Thyroid gland (tissue), 4 donors: ENCODE measurements at places on chromosomes 2 and 18. TPM values are rescaled to one million over a fixed set of nuclear protein-coding genes. Genes with fewer than 3 reads are reported as not detected.

GRCh38 chr18:31610286-31611205, 18.9 kb downstream of the TTR start:
- no peaks in the 10 kb centered on the region for H3K36me3 ChIP-seq
- no peak for DNase-seq
- no peaks in the 10 kb centered on the region for H3K27me3 ChIP-seq
- H3K27ac ChIP-seq: no peak overlapping the region
- H3K4me3 ChIP-seq: no peak overlapping the region

DNA sequence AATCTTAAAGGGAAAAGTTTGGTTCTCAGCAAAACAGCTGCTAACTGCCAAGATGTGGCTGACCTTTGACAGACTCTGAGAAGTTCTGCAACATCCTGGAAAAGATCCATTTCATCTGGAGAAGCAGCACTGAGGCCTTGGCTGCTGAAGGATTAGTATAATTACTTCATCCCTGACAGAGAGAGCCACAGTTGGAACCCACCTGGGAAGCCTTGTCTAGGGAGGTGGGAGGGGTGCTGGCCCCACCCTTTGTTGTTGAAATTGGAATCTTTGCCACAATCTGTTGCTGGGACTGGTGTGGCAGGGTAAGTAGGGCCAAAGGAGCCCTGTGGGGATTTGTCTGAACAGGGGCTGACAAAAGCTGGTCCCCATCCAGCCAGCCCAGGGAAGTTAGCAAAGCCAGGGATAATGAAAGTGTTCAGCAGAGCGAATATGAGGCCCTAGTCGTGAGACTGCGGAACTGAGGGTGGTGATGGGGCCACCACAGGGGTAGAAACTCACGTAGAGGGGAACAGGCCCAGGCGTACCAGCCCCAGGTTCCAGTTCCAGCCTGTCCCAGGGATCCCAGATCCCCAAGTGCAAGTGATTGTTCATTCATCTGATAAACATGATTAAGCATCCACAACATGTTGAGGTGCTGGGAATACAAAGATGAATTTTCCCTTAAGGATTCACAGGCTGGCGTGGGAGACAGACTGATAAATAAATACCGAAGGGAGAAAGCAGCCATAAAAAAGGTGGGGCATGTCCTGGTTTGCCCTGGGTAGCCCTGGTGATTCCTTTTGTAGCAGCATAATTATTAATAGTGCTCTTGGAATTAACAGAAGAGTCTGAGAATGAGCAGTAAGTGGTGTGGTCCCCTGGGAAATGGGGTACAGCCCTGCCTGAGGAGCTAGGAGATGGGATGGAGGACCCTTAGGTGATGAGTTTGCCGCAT, 60.0 kb downstream of the MYO1B start:
- H3K27me3 ChIP-seq: no peaks in the 10 kb centered on the region
- no peaks in the 10 kb centered on the region for H3K36me3 ChIP-seq
- H3K27ac ChIP-seq: no peak overlapping the region
- peaks cover 33% of the 10 kb centered on the region for H3K4me1 ChIP-seq
- no peak overlapping the region for H3K4me3 ChIP-seq
- DNase-seq: no peak

GRCh38 chr18:79283929-79284328, 111.8 kb upstream of the NFATC1 start:
- no peak for DNase-seq
- H3K4me1 ChIP-seq: no peaks in the 10 kb centered on the region
- H3K36me3 ChIP-seq: peaks cover 2% of the 10 kb centered on the region
- no peaks in the 10 kb centered on the region for H3K27me3 ChIP-seq
- no peak overlapping the region for H3K4me3 ChIP-seq
- H3K27ac ChIP-seq: no peak overlapping the region

DNA sequence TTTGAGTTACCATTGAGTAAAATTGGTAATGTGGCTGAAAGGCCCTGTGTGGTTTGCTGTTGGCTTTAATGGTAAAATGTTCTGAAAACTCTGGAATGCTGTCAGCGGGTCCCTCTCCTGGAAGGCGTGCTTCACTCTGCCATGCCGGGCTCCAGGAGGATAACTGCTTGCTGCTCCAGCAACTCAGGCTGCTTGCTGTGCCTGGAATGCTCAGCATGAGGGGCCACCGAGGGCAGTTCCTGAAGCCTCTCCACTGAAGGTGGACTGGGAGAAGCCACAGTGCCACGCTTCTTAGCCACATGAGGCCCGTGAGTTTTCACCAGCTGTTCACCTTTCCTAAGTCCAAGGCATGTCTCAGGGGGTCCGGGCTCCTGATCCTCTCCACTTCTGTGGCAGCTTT, 90.4 kb upstream of the FAM110C start:
- peaks cover 3% of the 10 kb centered on the region for H3K27me3 ChIP-seq
- H3K4me1 ChIP-seq: no peaks in the 10 kb centered on the region
- DNase-seq: no peak

DNA sequence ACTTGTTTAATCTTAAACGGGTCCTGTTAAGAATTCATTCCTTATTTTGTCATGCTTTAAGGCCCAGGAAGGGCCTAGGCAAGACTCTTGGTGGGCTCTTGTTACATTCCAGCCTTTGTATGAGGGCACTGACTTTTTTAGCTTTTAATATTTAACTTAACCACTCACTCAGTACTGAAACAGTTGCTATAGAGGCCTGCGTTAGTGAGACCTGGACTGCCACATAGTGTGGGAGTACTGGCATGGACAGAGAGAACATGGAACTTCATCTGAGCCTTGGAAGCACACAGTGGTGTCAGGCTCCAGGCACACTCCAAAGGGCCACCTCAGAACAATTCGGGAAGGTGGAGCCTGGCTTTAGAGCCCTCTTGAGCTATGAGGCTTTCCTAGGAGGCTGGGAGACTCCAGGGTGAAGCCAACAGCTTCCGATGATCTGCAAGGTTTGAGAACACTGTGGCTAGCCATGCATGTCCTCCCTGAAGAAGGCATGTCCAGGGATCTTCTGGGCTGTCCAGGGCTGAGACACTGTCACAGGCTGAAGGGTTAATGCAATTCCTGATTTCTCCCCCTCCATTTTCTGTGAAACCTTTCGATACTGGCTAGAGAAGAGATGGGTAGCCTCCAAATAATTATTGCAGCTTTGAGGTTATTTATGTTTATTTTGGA, 155.4 kb upstream of the ACAA2 start:
- no peaks in the 10 kb centered on the region for H3K36me3 ChIP-seq
- H3K4me1 ChIP-seq: no peaks in the 10 kb centered on the region
- no peak for DNase-seq
- no peak overlapping the region for H3K4me3 ChIP-seq

GRCh38 chr2:9311488-9311887, 104.9 kb downstream of the ASAP2 start:
- H3K27me3 ChIP-seq: no peaks in the 10 kb centered on the region
- H3K36me3 ChIP-seq: no peaks in the 10 kb centered on the region
- H3K27ac ChIP-seq: peak overlapping the region; percentile 84

DNA sequence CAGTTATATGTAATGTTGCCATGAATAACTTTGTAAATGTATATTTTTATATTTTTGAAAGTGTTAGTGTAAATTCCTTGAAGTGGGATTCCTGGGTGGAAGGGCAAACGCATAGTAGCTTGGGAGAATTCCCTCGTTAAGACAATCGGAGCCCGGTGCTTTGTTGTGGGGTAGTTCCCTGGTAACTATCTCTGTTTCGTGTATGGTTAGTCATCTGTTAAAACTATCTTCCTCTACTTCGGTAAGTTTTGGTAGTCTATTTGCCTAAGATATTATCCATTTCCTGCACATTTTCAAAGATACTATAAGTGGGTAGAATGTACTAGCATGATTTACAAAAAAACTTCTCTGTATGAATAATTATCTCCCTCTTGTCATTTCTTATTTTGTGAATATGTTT, 113.8 kb upstream of the NRXN1 start:
- H3K4me3 ChIP-seq: no peak overlapping the region
- no peak overlapping the region for H3K27ac ChIP-seq
- H3K4me1 ChIP-seq: no peaks in the 10 kb centered on the region
- H3K27me3 ChIP-seq: no peaks in the 10 kb centered on the region
- no peaks in the 10 kb centered on the region for H3K36me3 ChIP-seq
- DNase-seq: no peak

DNA sequence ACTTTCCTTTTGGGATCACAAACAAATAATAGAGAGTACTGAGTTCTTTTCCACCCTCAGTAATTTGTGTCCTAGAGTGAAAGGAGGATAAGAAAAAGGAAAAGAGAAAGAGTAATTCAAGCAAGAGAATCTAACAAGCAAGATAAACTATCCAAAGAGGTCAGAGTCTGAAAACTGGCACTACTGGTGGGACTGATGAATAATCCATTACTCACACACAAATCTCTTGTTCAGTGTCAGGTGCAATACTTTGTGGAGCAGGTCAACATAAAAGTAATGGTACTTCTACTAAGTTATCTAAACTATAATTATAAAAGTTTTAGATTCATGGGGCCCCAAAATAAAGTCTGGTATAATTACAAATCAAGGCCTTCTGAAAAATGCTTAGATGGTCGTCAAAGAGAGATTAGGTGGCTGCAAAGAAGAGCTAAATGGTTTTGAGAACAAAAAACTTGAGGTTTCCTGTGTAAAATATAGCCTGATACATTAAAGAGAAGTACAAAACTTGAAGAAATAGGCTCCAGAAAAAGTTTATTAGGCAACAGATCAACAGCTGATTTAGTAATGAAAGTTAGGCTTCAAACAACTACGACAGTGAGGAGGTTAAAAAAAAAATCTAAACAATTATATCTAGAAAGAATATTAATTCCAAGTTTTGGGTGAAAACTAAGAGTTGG, 109.4 kb downstream of the BAZ2B start:
- no peak overlapping the region for H3K27ac ChIP-seq
- H3K4me1 ChIP-seq: peaks cover 5% of the 10 kb centered on the region
- DNase-seq: no peak
- no peaks in the 10 kb centered on the region for H3K27me3 ChIP-seq
- H3K4me3 ChIP-seq: no peak overlapping the region
- H3K36me3 ChIP-seq: no peaks in the 10 kb centered on the region

DNA sequence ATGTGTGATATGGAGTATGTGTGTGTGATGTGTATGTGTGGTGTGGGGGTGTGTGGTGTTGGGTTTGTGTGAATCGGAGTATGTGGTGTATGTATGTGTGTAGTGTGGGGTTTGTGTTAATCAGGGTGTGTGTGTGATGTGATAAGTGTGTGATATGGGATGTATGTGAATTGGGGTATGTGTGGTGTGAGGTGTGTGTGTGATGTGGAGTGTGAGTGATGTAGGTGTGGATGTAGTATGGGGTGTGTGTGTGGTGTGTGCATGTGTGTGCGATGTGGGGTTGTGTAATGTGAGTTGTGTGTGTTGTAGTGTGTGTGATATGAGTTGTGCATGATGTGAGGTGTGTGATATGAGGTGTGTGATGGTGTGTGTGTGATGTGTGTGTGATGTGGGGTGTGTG, 54.4 kb downstream of the TWIST2 start:
- H3K36me3 ChIP-seq: no peaks in the 10 kb centered on the region
- DNase-seq: no peak
- H3K4me1 ChIP-seq: no peaks in the 10 kb centered on the region
- no peak overlapping the region for H3K4me3 ChIP-seq

DNA sequence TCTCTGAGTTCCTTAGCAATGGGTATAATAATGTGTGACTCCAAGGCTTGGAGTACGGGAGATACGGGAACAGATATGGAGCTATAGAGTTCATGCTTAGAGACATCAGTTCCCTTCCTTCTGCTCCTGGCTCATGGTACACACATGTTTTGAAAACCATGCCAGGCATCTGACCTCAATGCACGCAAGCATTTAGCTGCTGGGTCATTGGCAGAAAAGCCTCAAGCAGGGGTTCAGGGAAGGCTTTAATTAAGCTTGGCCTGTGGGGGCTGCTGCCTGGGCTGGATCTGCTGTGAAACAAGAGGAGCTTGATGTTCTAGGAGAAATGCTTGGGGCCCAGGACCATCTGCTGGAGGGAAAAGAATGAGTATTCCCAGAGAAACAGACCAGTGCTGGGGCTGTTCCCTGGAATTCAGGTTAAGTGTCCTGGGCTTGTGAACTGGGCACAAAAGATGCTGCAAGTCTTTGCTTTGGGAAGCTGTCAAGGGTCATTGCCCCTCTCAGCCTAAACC, 3.2 kb downstream of the ALLC start:
- no peaks in the 10 kb centered on the region for H3K27me3 ChIP-seq
- no peaks in the 10 kb centered on the region for H3K36me3 ChIP-seq

- H3K4me3 ChIP-seq: no peak overlapping the region
- no peak for DNase-seq
- H3K27me3 ChIP-seq: no peaks in the 10 kb centered on the region
Observed at GRCh38 chr2:208441951-208442350, 35.4 kb downstream of the PTH2R start.

GRCh38 chr18:26893996-26894395, 28.5 kb upstream of the AQP4 start:
- no peak overlapping the region for H3K27ac ChIP-seq
- no peaks in the 10 kb centered on the region for H3K36me3 ChIP-seq
- H3K4me3 ChIP-seq: no peak overlapping the region
- no peak for DNase-seq
- no peaks in the 10 kb centered on the region for H3K27me3 ChIP-seq

GRCh38 chr18:44943311-44943881, 262.7 kb downstream of the SETBP1 start:
- H3K4me1 ChIP-seq: peaks cover 27% of the 10 kb centered on the region
- H3K27ac ChIP-seq: peak overlapping the region; percentile 56

- H3K27ac ChIP-seq: no peak overlapping the region
- H3K4me1 ChIP-seq: no peaks in the 10 kb centered on the region
- DNase-seq: no peak
- no peaks in the 10 kb centered on the region for H3K36me3 ChIP-seq
- no peak overlapping the region for H3K4me3 ChIP-seq
- H3K27me3 ChIP-seq: no peaks in the 10 kb centered on the region
Observed at GRCh38 chr2:143994961-143995360, 525.0 kb downstream of the ZEB2 start.

GRCh38 chr2:45681675-45682074, 30.2 kb downstream of the PRKCE start:
- H3K27me3 ChIP-seq: no peaks in the 10 kb centered on the region
- H3K36me3 ChIP-seq: no peaks in the 10 kb centered on the region
- no peak overlapping the region for H3K4me3 ChIP-seq

GRCh38 chr18:13562494-13563029, 163.8 kb downstream of the FAM210A start:
- peak overlapping the region; percentile 65 for H3K27ac ChIP-seq
- H3K27me3 ChIP-seq: no peaks in the 10 kb centered on the region
- peaks cover 59% of the 10 kb centered on the region for H3K4me1 ChIP-seq

DNA sequence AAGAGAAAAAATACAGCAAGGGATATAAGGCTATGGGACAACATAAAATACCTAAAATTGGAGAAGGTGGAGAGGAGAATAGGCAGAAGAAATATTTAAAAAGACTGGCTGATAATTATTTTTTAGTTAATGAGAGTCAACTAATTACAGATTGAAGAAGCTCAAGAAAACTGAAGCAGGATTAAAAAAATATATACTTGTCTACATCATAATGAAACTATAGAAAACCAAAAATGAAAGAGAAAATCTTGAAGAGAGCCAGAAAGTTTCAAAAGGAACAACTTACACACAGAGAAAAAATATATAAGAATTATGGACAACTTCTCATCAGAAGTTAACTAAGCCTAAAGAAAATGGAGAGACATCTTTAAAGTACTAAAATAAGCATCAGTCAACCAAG, 62.9 kb upstream of the APCDD1 start:
- H3K27ac ChIP-seq: no peak overlapping the region
- H3K4me1 ChIP-seq: no peaks in the 10 kb centered on the region
- no peaks in the 10 kb centered on the region for H3K27me3 ChIP-seq
- H3K36me3 ChIP-seq: no peaks in the 10 kb centered on the region
- no peak for DNase-seq
- no peak overlapping the region for H3K4me3 ChIP-seq

The CCDC138 gene
- 3.9 TPM for total RNA-seq

The SLC40A1 gene
- total RNA-seq: 150 TPM

The XIRP2 gene
- total RNA-seq: not detected

The MLPH gene
- 107 TPM for total RNA-seq

The TTLL4 gene
- total RNA-seq: 5.7 TPM

The SERPINB8 gene
- total RNA-seq: 6.0 TPM

The ITGA4 gene
- 2.0 TPM for total RNA-seq

The CABYR gene
- total RNA-seq: 3.7 TPM

The POLE4 gene
- total RNA-seq: 18.8 TPM

The PLGLB1 gene
- total RNA-seq: 10.0 TPM

The ASXL2 gene
- total RNA-seq: 19.6 TPM
